MG63 (cell line): ENCODE measurements at places on chromosomes 11 and 22. TPM values are rescaled to one million over a fixed set of nuclear protein-coding genes. Genes with fewer than 3 reads are reported as not detected.

GRCh38 chr11:16293204-16293681, 63.1 kb downstream of the SOX6 start:
- DNase-seq: no peak

GRCh38 chr11:64056213-64056785, 20.6 kb downstream of the FLRT1 start:
- DNase-seq: no peak

GRCh38 chr11:6351782-6352382, 31.6 kb upstream of the CAVIN3 start:
- DNase-seq: no peak

- DNase-seq: no peak
Measured at GRCh38 chr11:32920570-32920969, 28.0 kb downstream of the QSER1 start.

GRCh38 chr22:32499666-32500065, 25.1 kb downstream of the FBXO7 start:
- DNase-seq: no peak

- DNase-seq: no peak
Measured at GRCh38 chr11:70462818-70463477, 64.6 kb downstream of the CTTN start.

DNA sequence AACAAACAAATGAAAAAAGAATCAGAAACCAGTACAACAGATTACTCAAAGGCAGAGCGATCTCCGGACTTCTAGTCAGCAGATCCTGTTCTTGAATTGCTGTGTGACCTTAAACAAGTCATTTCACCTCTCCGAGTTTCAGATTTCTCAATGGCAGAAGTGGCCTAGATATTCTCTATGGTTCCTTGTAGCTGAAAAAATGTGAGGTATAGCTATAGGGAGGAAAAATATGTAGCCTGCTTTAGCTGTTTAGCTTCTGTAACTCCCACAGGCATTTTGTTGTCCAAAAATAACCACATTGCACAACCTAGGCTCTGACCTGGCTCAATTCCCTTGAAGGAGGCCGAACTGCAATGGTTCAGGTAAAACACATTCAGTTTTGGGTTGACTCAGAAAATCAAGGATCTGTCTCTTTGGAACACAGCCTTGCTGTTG, 100.7 kb downstream of the DBX1 start:
- DNase-seq: no peak

Gene NCF4
- not detected in 2 replicates for total RNA-seq

Gene TEF
- total RNA-seq: 6.1 and 6.4 TPM in 2 replicates

Gene OTOG
- not detected in 2 replicates for total RNA-seq
